ENCODE measurements at places on chromosomes 11 and 22. TPM values are rescaled to one million over a fixed set of nuclear protein-coding genes. Genes with fewer than 3 reads are reported as not detected.
A peak's percentile ranks its signal among the peaks of the same experiment; 100 is the strongest.

DNA sequence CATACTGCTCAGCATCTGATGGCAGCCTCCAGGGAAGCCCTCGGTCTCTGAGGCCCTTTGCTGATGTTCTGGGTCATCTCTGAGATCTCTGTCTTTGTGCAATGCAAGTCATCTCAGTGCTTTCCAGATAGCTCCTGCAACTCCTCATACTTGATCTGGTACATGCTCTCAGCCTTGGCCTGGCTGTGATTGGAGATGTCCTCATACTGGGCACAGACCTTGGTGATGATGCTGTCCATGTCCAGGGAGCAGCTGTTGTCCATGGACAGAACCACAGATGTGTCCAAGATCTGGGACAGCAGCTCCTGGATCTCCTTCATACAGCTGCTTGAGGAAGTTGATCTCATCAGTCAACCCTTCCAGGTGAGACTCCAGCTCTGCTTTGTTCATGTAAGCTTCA, 69.1 kb downstream of the SIK2 start:
- H3K27me3 ChIP-seq: no peaks in the 10 kb centered on the region
- no peak overlapping the region for H3K27ac ChIP-seq
- DNase-seq: no peak
- no peak overlapping the region for H3K4me3 ChIP-seq
- H3K36me3 ChIP-seq: peaks cover 37% of the 10 kb centered on the region
- H3K4me1 ChIP-seq: peaks cover 15% of the 10 kb centered on the region

DNA sequence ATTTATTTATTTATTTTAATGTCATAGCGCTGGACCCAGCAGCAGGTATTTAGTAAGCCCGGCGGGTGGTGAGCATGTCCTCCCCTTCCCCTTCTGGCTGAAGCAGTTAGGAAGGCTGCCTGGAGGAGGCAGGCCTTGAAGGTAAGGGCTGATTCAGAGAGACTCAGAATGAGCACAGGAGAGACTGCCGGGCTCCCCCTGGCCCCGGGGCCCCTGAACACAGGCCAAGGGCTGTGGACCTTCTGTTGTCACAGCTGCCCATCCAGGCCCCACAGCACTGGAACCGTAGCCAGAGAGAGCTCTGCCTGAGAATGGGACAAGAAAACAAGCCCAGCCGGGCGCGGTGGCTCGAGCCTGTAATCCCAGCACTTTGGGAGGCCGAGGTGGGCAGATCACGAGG, 52.8 kb downstream of the KCNJ4 start:
- H3K27me3 ChIP-seq: peaks cover 25% of the 10 kb centered on the region
- 0 out of 2 replicates have a peak, but pooled peaks cover 1% of the 10 kb centered on the region for H3K4me1 ChIP-seq
- no peak for DNase-seq
- H3K4me3 ChIP-seq: no peak overlapping the region

- peaks cover 32% of the 10 kb centered on the region for H3K36me3 ChIP-seq
- H3K27me3 ChIP-seq: peaks cover 11% of the 10 kb centered on the region
- H3K27ac ChIP-seq: peak overlapping the region; percentile 94
Measured at GRCh38 chr11:62592146-62592815, 958 bp upstream of the TUT1 start.

P2RX6 gene
- 1.8 TPM for total RNA-seq

DNA sequence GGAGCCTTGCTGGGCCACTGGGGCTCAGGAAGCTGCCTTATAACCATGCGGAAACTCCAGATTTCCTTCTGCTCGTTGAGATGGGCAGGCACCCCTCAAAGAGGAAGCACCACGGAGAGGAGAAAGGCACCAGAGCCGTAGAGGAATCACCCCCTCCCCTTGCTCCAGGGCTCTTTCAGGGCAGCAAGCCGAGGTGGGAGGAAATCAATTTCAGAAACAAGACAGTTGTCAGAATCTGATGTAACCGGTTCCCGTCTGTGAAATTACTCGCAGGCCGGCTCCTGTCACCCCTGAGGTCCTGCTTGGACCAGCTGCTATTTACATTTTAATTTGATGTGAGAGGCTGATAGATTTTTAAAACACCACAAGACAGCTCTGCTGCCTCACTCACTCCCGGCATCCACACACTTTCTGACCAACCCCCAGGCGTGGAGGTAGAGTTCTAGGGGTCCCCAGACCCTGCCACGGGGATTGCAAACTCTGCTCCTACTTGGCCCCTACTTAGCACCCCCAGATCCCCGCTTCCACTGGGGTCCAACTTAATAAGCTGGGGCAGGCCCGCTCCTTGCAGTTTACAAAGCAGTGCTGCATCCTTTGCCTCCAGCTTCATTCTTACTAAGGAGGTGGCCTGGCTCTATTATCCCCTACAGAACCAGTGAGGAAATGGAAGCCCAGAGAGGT, 162.5 kb downstream of the CEP164 start:
- H3K27me3 ChIP-seq: peaks cover 40% of the 10 kb centered on the region
- no peak overlapping the region for H3K27ac ChIP-seq
- no peak overlapping the region for H3K4me3 ChIP-seq

DNA sequence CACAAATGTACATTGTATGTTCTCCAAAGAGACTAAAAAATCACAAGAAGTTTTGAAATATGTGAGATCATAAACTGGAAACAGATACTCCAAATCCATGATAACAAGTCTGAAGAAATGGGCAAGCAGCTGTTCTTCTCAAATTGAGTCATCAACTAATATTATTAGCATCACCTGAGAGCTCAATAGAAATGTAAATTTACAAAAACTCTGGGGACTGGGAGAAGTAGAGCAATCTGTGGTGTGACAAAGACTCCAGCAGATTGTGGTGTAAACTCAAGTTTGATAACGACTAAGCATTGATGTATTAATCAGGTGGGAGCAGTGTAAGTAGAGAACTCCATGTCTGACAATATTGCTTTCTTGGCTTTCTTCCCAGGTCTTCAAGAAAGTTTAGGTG, 53.2 kb downstream of the GLYATL1 start:
- no peaks in the 10 kb centered on the region for H3K4me1 ChIP-seq
- DNase-seq: no peak
- H3K27ac ChIP-seq: no peak overlapping the region
- H3K4me3 ChIP-seq: no peak overlapping the region
- H3K27me3 ChIP-seq: peaks cover 5% of the 10 kb centered on the region

DNA sequence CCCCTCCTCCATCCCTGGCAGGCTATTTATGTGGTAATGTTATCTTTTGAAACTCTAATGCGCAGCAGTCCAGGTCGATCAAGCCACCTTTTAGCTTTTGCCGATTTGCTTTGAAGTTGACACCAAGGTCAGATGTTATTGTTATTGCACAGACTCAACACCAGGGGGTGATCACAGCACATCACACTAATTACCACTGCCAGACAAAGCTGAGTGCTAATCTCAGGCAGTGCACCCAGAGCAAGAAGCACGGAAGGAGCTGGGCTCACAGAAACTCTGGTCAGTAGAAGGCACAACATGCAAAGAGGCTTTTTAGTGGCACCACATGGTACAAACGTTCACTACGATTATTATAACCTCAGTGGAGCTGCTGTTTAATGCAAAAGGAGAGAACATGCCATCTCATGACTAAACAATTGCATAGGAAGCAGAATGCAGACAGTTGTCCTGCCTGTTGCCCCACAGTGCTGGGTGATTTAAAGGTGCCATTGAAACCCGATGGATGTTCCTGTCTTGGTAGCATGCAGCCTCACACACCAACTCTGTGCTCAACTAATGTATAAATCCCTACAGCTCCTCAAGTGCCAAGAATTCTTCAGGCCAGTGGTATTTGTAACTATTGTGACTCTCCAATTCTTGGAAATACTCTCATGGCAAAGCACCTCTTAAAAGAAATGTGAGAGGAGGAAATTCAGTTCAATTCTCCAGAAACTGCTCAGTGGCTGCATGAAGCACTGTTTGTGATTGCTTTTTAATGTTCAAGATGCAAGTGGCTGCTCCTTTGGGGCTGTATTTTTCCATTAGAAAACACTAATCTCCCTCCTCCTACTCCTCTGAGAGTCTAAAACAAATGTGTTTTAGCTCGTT, 353.9 kb upstream of the DDI1 start:
- peaks cover 7% of the 10 kb centered on the region for H3K36me3 ChIP-seq
- peaks cover 35% of the 10 kb centered on the region for H3K4me1 ChIP-seq
- 0 out of 2 replicates have a peak overlapping the region, but pooled peaks have one; percentile 12 for H3K27ac ChIP-seq
- no peaks in the 10 kb centered on the region for H3K27me3 ChIP-seq

GRCh38 chr11:70547821-70548670, 149.7 kb downstream of the CTTN start:
- no peak for DNase-seq
- no peaks in the 10 kb centered on the region for H3K27me3 ChIP-seq
- H3K27ac ChIP-seq: no peak overlapping the region
- no peak overlapping the region for H3K4me3 ChIP-seq
- peaks cover 4% of the 10 kb centered on the region for H3K36me3 ChIP-seq
- H3K4me1 ChIP-seq: no peaks in the 10 kb centered on the region

- peak overlapping the region; percentile 53 for H3K4me3 ChIP-seq
- DNase-seq: peak; percentile 79
- peak overlapping the region; percentile 52 for H3K27ac ChIP-seq
- peaks cover 11% of the 10 kb centered on the region for H3K27me3 ChIP-seq
Measured at GRCh38 chr22:47337161-47337621, 574.7 kb downstream of the TBC1D22A start.

DNA sequence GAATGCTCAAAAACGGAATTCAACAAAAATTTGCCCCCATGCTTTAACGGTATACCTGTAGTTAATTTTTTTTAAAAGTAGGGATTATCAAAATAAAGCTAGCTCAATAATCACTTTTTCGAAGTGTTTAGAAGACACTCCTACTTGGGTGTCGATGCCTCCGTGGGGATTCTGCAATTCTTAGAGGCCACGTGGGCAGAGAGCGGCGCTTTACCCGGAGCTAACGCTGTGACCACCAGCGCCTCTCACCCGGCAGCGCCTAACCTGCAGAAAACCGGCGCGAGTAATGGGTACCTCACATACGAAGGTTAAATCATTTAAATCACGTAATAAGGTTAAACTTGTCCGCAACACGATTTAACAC, 583 bp downstream of the TAF1D start:
- peak overlapping the region; percentile 99 for H3K4me3 ChIP-seq
- H3K27ac ChIP-seq: peak overlapping the region; percentile 99
- peaks cover 57% of the 10 kb centered on the region for H3K36me3 ChIP-seq
- peak; percentile 38 for DNase-seq
- H3K4me1 ChIP-seq: peaks cover 58% of the 10 kb centered on the region

- H3K4me3 ChIP-seq: peak overlapping the region; percentile 7
- H3K36me3 ChIP-seq: no peaks in the 10 kb centered on the region
- H3K27ac ChIP-seq: peak overlapping the region; percentile 52
- DNase-seq: peak; percentile 72
- H3K27me3 ChIP-seq: no peaks in the 10 kb centered on the region
- H3K4me1 ChIP-seq: peaks cover 50% of the 10 kb centered on the region
Measured at GRCh38 chr11:29159552-29160465, 857.0 kb downstream of the KCNA4 start.

DNA sequence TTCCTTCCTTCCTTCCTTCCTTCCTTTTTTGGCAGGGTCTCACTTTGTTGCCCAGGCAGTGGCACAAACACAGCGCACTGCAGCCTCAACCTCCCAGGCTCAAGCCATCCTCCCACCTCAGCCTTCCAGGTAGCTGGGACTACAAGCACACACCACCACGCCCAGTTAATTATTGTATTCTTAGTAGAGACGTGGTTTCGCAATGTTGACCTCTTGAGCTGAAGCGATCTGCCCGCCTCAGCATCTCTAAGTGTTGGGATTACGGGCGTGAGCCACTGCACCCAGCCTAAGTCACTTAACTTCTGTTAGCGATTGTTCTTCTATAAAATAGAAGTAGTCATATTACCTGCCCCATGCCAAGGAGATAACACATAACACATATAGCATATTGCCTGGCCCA, 2.8 kb upstream of the SYTL2 start:
- peaks cover 8% of the 10 kb centered on the region for H3K27me3 ChIP-seq
- H3K4me3 ChIP-seq: no peak overlapping the region
- DNase-seq: no peak
- 0 out of 2 replicates have a peak, but pooled peaks cover 11% of the 10 kb centered on the region for H3K36me3 ChIP-seq
- H3K27ac ChIP-seq: no peak overlapping the region

DNA sequence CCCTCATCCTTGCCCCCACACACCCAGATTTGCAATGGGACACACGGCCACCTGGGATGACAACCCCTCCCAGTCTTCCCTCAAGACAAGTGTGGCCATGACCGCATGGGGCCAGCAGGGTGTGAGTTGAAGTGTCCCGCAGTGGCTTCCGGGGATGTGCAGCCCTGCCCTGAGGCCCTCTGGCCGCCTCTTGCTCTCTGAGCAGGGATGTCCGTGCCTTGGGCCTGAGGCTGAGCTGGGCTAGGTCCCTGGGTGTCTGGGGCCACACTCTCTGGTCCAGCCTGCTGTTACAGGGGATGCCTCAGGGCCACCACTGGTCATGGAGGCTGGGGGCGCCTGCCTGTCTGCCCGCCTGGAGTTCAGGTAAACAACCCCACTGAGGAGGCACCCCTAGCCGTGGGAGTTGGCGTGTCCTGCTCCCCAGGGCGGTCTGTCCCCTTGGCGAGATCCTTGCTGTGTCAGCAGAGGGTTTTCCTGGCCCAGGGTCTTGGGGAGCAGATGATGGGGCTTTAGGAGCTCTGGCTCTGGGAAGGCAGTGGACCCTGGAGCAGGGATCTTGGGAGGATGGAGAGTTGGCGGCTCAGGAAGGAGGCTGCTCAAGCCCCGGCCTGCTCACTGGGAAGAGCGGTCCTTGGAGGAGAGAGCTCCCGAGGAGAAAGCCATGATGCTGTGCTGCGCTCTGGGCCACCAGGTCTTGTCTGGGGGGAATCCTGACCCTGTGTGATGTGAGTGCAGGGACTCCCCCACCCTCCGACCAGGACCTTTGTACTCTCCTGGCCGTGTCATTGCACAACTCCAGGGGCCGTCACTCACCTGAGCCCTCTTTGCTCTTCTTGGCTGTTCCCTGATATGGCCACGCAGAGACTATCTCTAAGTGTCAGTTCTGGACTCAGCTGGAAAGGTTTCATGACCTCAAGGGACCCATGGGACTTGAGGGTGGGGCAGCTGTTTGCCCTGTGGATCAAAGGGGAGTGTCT, 67.9 kb downstream of the KCNQ1 start:
- no peak overlapping the region for H3K27ac ChIP-seq
- no peak overlapping the region for H3K4me3 ChIP-seq
- H3K4me1 ChIP-seq: no peaks in the 10 kb centered on the region
- H3K36me3 ChIP-seq: no peaks in the 10 kb centered on the region
- DNase-seq: no peak

GRCh38 chr11:115286614-115287013, 217.6 kb downstream of the CADM1 start:
- H3K4me3 ChIP-seq: no peak overlapping the region
- H3K27ac ChIP-seq: no peak overlapping the region
- no peaks in the 10 kb centered on the region for H3K36me3 ChIP-seq
- no peaks in the 10 kb centered on the region for H3K4me1 ChIP-seq
- no peaks in the 10 kb centered on the region for H3K27me3 ChIP-seq

DNA sequence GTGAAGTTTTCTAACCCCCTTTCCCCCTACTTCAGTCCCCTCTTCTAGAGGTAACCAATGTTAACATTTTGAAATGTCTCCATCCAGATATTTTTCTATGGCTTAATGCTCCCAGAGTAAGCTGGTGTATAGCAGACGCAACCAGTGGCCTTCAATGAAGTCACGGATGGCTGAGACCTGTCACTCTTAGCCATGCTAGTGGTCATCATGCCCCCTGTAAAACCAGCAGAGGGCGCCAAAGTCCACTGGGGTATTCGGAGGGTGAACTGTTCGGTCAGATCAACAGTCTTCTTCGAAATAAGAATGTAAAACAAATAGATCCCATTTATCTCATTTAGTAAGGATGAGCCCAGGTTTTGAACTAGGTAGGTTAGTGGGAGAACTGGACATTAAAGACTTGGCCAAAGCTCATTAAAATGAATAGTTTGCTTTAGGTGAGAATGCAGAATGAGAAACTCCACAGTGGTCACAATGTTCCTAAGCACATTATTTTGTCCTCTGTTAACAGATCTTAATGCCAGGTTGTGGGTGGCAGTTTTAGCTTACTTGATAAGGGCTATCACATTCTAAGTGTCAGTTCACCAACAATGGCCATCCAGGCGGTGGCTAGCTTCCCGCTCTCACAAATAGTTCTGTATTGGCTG, 8.6 kb upstream of the MMP8 start:
- peak; percentile 33 for DNase-seq
- no peak overlapping the region for H3K27ac ChIP-seq
- H3K4me1 ChIP-seq: no peaks in the 10 kb centered on the region
- H3K27me3 ChIP-seq: peaks cover 21% of the 10 kb centered on the region
- H3K36me3 ChIP-seq: no peaks in the 10 kb centered on the region
